ENCODE measurements at places on chromosomes 4 and X. TPM values are rescaled to one million over a fixed set of nuclear protein-coding genes. Genes with fewer than 3 reads are reported as not detected.

BBS7 gene
- 17.1 TPM for polyA plus RNA-seq

- no peak for DNase-seq
These were observed 130.6 kb downstream of the FRYL start for GRCh38 chr4:48649505-48649904.

- DNase-seq = peak; percentile 58
These were observed at the start of gene GASK1B for GRCh38 chr4:158172261-158173258. Gene GASK1B, minus strand, starts transcription at chr4:158173025. Its CDS starts 1,650 bp downstream, at chr4:158171375.

GRCh38 chrX:8192276-8192675 is 21.2 kb upstream of the VCX2 start:
- DNase-seq = no peak

DNA sequence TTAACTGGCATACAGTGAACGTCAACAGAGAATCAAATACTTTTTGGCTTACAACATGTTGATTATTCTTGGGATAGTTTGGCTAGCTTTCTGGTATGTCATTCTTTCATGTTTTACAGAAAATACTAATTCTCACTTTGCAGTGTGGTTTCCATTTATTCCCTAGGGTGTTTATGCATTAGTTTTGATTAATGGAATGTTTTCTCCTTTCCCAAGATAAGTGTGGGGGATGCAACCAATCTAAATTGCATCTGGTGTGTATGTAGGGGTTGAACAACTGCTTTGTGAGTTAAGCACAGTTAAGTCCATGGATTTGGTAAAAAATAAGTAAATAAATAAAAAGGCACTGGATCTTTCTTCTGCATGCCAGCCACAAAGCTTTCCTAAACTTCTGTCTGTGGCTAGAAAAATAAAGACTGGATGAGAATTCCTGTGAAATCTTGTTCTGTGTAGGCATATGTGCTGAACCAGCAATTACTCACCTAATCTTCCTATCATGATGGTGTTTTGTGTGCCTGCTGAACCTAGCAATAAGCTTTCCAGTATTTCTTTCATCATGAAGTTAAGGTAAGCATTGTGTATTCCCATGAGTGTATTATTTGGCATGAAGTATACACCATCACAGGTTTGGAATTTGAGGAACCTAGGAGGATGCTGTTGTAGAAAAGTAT is 50.6 kb upstream of the TENM3 start:
- no peak for DNase-seq

DNA sequence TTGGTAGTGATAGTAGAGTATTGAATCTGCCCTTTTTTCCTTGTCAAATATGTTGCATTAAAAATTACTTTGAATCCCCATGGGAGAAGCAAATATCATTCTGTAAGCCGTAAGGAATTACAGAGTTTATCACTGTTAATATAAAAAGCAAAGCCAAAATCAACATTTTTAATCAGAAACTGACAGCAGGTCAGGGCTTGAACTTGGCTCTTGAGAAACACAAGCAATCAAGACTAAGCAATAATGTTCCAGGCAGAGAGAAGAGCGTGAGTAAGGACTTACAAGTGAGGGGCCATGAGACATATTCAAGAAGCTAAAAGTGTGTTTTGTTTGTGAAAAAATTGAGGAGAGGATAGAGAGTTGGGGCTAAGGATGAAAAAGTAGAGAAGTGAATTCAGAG is 68.2 kb downstream of the ARHGAP6 start:
- no peak for DNase-seq

DNA sequence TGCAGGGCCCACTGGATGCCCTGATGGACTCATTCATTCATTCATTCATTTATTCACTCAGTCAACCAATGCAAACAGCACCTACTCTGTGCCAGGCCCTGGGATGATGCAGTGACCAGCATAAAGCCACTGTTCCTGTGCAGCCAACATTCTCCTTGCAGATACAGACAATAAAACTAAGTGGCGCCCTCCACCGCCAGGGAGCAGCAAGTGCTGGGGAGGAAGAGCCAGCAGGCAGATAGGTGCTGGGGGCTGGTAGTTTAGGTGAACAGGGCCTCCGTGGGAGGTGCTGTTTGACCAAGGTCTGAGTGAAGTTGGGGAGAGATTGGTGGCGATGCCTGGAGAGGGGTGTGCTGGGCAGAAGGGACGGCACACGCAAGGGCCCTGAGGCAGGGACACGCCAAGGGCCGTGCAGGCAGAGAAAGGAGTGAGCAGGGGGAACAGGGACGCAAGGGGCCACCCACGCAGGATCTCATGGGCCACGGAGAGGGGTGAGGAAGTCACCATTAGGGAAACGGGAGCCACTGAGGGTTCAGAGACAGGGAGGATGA is 65.5 kb downstream of the WFS1 start:
- no peak for DNase-seq

GRCh38 chr4:38979511-38980230 is 52.5 kb downstream of the TMEM156 start:
- DNase-seq = no peak

DNA sequence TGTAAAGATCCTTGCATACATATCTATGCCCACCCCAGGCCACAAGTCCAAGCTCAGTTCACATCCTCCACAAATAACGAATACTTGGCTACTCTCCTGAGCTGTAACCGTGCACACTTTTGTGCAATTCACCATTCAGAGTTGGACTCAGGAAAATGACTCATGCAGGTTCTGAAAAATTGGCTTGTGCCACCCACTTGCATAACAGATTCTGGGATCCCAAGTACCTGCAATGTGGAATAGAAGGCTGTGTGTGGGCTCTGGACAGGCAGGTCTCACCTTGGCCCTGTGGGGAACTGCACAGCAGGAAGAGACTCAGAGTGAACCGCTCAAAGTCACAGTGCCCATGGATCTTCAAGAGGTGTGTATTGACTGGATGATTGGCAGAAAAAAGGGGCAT is 502.7 kb downstream of the PACRGL start:
- no peak for DNase-seq

- no peak for DNase-seq
These were observed 65.2 kb downstream of the FAM13A start for GRCh38 chr4:88991746-88992145.

DNA sequence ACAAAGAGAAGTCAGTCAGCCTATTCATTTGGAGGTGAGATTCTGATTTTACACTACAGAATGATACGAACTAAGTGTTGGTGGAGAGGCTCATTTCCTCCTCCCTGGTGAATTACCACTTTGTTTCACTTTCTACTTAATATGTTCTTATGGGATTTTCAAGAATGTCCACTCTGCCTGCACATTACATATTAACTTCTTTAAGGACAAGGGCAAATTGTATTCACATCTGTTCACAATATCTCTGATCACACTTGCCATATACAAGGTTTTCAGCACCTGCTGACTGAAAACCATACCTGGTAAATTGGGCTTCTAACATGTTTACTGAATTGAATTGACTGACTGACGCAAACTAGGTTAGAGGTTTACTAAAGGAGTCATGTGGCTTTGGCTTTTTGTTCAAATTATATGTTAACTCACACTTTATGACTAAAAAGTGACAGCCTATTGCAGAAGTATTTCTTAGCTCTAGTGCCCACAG is 188.4 kb upstream of the MBNL3 start:
- peak; percentile 14 for DNase-seq

Data from large intestine (tissue), 12 donors.